ENCODE measurements at places on chromosomes 6 and 20.

DNA sequence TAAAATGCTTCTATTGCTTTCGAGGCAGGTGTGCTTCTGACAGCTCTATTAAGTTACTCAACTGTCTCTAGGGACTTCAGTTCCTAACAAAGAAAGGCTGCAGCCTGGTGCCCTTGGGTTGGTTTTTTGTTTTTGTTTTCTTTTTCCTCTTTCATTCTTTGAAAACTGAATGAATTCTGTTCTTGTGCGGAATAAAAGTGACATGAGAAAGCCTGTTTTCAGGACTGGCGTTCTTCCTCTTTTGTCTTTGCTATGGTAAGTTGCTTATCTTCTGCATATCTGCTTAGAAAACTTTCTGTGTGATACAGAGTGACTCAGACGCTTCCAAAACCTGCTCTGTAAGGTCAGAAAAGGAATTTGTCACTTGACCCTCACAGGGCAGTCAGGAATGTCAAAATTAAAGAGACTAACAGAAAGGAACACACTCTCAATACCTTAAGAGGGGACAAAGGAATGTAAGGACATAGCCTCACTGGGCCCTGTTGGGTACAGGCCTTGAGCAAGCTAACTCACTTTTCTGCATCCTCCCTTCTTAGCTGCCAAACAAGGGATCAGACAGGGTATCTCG is 56.2 kb upstream of the NHSL1 start:
- no peak for DNase-seq

DNA sequence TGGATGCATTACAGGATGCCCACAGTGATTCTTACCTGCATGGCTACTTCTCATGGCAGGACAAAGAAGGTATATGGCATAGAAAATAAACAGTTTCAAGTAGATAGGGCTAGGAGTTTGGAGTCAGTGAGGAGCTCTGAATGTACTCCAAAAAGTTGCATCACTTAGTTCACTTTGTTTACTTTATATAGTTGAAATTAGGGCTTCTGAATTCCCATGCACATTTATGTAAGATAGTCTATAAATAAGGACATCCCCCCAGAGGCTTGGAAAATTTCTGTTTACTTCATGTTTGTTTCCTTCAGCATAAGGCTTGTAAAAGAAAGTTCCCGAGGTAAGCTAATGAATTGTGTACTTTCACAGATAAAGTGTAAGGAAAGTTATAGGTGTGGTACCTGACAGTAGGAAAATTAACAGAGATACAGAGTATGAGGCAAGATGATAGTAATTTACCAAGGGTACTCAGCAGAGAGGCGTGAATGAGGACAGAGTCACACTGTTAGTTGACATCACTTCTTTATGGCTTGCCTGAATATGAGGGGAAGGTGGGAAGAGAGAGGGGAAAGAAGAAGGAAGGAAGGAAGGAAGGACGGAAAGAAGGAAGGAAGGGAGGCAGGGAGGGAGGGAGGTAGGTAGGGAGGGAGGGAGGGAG is 51.1 kb downstream of the ADTRP start:
- no peak for DNase-seq

DNA sequence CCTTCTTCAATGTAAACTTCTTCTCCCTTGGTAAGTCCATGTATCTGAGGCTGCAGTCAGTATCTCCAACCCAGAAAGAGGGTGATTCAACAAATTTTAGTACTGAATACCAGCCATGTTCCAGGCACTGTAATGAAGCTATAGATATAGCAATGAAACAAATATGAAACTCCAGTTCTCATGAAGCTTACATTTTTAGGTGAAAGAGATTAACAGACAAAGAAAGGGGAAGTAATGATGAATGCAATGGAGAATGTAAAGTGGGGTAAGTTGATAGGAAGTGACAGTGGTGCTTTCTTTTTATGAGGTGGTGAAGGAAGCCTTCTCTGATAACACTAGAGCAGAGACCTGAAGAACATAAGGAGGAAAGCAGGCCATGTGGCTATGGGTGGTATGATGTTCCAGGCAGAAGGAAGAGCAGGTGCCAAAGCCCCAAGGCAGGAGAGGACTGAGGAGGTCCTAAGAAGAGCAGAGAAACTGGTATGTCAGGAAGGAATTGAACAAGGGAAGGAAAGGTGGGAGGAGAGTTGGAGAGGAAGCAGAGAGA is 143.6 kb downstream of the TFAP2B start:
- no peak for DNase-seq

DNA sequence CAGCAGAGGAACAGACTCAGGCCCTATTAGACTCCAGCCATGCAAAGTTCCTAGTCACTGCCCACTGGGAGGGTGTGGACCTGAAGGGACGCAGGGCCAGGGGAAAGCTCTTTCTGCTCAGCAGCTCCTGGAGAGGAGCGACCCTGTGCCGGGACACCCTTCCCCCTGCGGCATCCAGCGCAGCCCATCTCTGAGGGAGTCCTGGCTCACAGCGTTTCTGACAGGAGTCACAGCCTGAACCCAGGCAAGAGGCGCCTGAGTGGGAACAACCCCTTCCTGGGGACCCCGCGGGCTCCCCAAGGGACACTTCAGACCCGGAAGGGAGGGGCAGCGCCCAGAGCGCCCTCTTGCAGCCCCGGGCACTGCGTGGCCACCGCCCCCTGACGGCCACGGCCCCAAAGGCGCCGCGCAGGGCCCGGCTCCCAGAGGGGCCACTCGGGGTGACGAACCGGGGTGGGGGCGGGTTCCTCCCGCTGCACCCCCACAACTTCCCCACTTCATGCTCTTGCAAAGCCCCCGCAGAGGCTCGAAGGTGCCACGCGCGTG is 862 bp downstream of the UCKL1 start:
- no peak for DNase-seq

DNA sequence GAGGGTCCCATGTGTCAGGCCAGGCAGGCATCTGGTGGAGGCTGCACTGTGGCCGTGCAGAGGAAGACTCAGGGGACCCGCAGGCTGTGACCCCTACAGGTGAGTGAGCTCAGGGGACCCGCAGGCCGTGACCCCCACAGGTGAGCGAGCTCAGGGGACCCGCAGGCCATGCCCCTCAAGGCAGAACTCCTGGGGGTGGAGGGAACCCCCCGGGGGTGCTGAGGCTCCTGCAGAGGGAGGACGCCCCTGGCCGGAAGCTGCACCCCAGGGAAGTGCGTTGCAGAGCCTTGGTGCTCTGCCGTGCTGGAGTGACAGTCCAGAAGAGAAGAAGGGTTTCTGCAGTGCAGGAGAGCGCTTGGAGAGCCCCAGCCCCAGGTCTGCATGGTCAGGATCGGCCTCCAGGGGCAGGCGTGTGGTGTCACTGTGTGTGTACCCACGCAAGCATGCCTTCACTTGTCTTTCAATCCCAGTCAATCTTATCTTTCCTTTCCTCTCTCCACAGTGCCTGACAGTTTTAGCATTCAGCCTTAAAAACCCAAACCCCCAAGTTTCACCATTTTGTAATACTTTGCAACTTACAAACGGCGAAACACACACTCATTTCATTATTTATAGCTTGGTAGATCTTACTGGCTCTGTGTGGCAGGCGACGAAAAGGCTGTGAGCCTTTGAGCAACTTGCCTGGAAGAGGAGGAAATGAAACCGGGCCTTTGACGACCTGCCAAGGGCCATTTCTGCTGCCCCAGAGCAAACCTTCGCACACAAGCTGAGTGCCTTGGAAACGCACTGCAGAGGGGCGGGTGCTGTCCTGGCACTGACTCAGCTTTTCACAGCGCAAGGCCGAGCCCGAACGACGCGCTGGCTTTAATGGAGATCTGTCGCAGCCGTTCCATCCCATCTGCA is 101.4 kb upstream of the AGPAT4 start:
- no peak for DNase-seq

DNA sequence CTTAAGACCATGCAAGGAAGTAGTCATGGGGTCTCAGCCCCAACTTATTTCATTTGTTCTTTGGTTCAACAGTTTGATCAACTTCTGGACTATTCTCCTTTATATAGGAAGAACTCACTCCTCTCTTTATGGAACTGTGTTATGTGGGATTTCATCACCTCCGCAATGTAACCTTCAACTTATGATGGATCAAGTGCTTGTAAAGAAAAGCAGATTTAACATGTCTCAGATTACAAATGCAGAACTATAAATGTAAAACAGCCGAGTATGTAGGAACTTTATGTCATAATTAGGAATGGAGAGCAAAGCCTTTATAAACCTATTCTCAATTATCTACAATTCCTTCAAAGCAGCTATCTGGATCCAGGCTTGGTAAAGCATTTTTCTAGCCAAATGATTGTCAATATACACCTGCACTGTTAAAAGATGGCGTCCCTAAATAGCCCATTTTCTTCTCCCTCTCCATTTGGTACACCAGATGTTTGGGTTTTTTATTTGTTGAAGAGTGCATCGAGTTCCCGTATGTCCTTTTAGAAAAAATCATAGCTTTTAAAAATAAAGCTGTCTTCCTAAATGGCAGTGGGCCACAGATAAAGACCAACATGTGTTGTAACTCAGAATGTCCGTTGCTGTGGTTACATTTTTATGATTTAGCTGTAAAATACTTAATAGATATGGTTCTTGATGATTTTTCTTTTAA is 985.1 kb upstream of the SLC35B3 start:
- no peak for DNase-seq

- DNase-seq = no peak
These were observed 106.4 kb downstream of the COL9A1 start for GRCh38 chr6:70196531-70196930.

DNA sequence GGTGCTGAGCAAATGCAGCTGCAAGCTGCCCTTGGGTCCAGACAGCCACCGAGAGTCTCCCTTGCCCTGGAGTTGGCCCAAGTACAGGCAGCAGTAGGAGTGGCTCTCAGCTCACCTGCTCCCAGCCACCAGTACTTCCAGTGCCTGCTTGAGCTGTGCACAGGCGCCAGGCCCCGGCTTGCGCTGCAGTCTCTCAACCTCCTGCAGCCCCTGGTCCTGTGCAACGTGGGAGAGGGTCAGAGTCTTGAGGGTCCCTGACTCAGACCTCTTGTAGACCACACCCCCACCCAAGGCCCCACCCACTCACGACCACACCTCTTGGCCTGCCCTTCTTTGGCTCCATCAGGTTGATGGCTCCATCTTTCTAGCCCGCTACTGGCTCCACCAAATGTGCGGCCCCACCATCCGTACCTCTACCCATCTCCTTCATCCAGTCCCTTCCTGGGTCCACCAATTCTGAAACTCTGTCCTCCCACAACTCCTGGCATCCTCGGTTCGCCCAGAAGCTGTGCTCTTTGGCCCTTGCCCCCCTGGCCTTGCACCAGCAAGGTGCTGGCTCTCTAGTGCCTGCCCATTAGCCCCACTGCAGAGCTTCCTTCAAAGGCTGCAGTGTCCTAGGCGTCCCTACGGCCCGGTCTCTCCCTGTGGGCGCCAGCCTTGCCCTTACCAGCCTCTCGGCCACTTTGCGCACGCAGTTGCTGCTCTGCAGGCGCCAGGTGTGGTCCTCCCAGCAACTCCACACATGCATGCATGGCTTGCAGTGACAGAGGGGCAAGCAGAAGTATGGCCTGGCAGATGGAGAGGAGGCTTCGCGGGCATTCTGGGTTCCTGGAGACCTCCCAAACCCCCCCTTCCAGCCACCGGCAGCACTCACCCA is 16.5 kb upstream of the SPAG4 start:
- no peak for DNase-seq

DNA sequence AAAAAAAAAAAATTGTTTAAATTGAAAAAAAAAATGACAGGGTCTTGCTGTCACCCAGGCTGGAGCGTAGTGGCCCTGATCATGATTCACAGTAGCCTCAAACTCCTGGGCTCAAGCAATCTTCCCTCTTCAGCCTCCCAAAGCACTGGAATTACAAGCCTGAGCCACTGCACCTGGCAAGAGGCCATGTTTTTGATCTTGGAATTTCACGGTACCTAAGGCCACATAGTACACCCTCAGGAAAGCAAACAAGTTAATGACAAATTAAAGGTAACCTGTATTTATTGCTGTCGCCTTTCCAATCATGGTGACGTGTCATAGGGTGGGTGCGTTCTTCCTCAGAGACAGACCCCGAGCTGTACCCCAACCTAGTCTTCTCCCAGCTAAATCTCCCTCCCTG is 79.2 kb downstream of the LINC00237 start:
- DNase-seq = no peak

- DNase-seq = peak; percentile 49
These were observed 12.1 kb upstream of the PDYN start for GRCh38 chr20:2005831-2006426.

DNA sequence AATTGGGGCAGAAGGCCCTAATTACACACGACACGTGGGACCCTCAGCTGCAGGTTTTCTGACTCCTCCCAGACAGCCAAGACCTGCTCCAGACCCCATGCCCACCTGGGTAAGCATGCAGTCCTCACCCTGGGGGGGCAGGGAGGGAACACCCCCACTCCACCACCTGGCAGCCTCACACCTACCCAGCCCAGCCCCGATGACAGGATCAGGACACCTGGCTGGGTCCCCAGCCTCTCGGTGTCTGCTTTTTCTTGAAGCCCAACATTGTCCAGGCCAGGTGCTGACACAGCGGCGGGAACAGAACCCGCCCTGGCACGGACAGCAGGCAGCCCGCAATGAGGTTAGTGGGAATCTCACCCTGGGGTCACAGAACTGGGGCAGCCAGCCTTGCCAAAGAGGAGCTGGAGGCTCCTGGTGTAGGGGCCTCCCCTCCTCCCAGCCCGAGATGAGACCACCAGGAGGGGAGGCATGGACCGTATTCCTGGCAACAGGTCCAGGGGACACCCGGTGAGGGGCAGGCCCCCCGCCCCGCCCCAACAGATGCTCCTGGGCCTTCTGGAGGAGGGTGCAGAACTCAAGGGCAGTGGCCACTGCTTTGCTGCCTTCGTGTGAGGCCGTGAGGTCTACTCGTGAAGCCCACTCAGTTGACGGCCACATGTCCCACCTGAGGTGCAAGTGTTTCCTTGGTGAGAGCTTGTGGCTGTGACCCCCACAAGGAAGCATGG is 103.8 kb downstream of the DLL1 start:
- DNase-seq = no peak

GRCh38 chr20:33568868-33569801 is 79.2 kb downstream of the CBFA2T2 start:
- DNase-seq = no peak

DNA sequence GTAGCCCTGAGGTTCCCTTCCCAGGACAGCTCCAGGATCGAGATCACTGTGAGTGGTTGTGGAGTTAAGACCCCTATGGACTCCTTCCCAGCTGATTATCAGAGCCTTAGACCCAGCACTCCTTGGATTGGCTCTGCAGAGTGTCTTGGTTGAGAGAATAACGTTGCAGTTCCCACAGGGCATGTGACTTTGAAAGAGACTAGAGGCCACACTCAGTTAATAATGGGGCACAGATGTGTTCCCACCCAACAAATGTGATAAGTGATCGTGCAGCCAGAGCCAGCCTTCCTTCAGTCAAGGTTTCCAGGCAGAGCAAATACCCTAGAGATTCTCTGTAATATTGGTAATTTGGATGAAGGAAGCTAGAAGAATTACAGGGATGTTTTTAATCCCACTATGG is 5.2 kb upstream of the BTN2A2 start:
- no peak for DNase-seq

Data from T-helper 9 cell (primary cell).